ENCODE measurements at places on chromosomes 1 and 21.
A peak's percentile ranks its signal among the peaks of the same experiment; 100 is the strongest.

DNA sequence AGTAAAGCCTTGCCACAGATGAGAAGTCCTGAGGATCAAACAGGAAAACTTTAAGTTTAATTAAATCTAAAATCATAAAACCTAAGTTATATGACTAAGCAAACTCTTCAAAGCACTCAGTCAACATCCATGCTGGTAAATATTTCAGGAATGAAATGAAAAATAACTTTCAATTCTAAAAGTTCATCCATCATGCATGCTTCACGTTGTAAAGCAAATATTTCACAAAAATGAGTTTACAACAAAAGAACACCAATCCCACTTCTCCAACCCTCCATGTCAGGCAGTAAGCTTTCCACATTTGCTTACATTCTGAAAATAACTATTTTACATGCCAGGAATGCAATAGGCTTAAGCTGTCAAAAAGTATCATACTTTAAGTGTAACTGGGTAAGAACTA, 16.8 kb downstream of the APP start:
- DNase-seq, result no peak

GRCh38 chr1:200033511-200034261, 6.2 kb downstream of the NR5A2 start:
- DNase-seq, result no peak

DNA sequence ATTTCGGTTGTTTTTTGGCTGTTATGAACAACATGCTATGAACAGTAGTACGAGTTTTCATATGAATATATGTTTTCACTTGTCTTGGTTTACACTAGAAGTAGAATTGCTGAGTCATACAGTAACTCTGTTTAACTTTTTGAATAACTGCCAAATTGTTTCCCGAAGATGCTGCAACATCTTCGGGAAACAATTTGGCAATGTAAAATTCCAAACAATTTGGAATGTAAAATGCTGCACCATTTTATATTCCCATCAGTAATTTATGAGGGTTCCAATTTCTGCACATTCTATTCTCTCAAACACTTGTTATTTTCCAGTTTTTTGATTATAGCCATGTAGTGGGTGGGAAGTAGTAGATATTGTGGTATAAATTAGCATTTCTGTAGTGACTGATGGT, 11.6 kb downstream of the PCBP3 start:
- no peak for DNase-seq

GRCh38 chr1:7315946-7316345, 455.1 kb upstream of the VAMP3 start:
- DNase-seq, result no peak

DNA sequence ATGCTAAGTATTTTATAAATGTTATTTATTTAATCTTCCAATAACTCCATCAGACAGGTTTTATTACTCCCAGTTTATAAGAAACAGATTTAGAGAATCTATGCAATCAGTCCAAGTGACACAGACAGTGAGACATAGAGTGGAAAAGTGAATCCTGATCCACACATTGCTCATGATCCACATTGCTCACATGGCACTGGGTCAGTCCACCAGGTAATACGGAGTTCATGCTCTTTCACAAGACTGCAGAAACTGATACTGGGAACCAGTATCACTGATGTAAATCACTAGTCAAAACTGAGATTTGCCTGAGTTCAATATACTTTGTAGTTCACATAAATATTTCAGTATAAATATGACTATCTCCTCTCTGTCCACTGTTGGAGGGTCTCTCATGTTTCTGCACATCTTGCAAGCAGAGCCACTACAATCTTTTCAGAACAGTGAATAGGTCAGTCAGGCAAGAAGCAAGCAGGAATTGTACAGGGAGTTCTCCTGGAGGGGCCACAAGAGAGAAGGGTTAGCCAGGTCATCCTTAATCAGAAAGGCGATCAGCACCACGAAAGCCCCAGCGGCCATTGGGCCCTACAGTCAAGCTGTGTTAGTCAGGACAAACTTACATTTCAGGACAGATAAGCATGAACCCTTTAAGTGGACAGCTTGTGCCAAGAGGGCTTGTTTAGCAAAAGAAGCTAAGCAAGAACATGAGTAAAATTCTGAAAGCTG, 275.4 kb upstream of the NR5A2 start:
- no peak for DNase-seq

- DNase-seq, result no peak
These were observed 663 bp upstream of the GBP6 start for GRCh38 chr1:89363196-89363595.

DNA sequence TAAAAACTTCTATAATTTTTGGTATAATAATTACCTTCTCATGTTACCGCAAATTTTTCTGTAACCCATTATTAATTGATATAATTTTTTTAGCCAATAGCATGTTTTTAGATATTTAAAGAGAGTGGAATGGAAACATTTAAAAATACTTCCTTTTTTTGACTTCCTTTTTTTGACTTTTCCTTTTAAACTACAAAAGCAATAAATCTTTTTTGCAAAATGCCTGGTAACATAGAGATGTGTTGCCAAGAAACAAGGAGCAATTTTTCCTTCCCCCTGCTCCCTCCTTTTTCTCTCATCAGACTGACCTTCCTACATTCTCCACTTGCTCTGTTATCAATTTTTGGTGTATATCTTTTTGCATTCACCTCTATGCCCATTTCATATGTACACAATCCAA, 666.2 kb downstream of the ADGRL2 start:
- DNase-seq, result no peak

DNA sequence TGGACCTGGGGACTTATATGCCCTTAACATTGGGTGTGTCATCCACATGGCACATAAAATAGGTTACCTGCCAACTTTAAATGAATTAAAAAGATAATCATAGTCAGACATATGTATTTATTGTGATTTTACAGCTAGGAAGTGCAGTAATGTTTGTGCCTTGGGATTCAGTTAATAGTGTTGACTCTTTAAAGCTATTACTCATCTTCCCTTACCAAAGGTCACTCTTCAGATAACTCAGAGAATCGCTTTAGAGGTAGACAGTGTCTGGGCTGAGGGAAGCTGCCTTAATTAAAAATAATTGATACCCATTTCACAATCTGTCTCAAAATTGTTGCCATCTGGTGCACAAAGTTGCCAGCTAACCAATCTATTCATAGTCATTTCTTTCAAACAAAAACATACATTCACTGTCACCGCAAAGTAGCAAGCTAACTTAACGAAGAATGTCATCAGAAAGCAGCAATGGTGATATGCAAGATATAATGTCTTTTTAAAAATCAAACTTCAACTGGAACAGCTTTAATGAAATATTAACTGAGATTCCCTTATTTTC, 3.0 kb upstream of the KRTAP15-1 start:
- no peak for DNase-seq

GRCh38 chr1:177302357-177303044, 131.7 kb downstream of the BRINP2 start:
- DNase-seq, result no peak

- no peak for DNase-seq
These were observed 37.7 kb upstream of the GPR37L1 start for GRCh38 chr1:202084791-202085681.

- DNase-seq, result peak; percentile 73
These were observed 29.4 kb upstream of the CD2 start for GRCh38 chr1:116724765-116725375.

DNA sequence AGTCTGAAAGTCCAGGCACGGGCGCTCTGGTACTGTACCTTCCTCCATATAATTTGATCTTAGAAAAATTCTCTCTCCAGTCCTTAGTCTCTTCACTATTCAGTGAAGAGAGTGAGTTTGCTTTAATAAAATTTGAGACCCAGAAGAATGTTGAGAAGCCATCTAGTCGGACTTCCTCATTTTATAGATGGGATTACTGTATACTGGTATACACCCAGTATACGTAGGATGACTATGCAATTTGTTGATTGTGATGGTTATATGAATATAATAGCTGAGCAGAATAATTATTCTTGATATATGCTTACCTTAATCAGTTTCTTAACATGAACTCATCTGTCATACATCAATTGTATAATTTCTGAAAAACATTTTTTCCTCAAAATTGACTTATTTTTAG, 328.0 kb upstream of the B3GALT2 start:
- no peak for DNase-seq

GRCh38 chr1:66137235-66137634, 344.5 kb downstream of the PDE4B start:
- no peak for DNase-seq

DNA sequence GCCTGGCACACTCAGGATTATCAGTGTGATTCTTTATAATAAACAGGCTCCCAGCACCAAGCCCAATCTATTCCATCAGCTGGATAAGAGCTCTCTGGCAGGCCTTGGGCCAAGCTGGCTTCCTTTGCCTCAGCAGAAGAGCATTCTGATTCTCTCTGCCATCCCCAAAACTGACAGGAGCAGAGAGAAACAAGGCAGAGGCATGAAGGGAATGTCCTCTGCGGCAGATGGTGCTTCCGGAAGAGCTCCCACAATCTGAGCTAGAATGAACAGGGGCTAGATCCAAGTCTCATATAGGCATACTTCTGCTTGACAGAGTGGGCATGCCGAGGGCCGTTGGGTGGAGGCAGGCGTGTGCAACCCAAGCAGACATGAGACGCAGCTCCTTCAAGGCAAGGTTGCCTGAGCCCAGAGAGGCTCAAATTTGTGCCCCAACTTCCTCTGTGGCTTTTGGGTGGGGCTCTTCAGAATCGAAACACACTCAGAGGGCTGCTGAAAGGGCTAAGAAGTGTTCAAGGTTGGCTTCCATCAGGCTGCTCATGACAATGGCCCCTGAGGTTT, 4.0 kb downstream of the CAPN2 start:
- DNase-seq, result peak; percentile 20

- DNase-seq, result no peak
These were observed 537.4 kb upstream of the ZRANB2 start for GRCh38 chr1:71618191-71618590.

DNA sequence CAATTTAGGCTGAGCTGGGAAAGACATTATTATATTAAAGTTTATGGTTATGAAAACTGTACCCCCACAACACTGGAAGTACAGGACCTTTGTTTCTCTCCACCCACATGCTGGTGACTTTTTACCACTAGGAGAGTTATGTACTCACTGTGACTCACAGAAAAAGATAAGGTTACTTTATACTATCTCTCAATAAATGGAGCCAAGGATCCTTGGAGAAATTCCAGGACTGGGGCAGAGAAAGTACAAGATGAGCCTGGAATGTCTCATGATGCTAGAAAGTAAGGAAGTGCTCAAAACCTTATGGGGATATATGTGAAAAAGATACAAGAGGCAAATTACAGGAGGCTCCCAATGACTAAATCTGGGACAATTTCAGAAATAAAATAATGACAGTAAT, 63.9 kb upstream of the C1orf105 start:
- DNase-seq, result no peak

GRCh38 chr1:162712317-162713029, 78.0 kb upstream of the HSD17B7 start:
- no peak for DNase-seq

DNA sequence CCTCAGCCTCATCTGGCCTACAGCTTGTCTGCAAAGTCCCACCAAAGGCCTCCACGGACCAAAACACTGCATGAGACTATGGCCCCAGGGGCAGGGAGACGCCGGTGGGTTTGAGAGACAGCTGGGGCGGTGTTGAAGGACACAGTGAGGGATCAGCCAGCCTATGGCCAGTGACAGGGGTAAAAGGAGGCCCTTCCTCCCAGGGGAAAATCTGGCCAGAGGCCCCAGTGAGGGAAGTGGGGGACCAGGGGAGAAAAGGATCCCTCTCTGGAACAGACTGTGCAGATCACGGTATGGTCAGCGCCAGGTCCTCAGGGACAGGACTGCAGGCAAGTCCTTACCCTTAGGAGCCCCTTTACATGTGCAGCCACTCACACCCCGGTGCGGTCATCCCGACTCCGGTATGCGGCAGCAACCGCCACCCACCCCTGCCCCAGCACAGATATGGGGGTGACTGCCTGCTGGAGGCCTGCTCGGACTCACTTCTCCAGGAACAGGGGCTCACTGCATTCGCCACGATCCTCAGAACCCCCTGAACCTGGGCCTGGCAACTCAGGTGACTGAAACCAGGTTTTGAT, 1.3 kb downstream of the CERS2 start:
- no peak for DNase-seq

DNA sequence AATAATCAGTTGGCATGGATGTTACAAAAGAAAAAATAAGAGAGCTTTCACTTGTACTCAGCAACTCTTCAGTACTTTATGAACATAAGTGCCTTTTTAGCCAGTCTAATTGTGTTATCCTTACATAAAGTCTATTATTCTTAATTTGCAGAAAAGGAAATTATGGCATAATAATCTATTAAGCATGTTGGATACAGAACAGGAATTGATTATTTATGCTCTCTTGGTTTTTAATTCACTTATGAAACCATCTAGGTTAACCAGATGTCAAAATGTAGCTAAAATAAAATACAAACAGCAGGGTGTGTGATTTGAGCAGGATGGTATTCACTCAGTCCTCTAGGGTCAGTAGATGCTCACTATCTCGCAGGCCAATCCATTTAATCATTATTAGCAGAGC, 79.7 kb downstream of the PLPPR5 start:
- no peak for DNase-seq

DNA sequence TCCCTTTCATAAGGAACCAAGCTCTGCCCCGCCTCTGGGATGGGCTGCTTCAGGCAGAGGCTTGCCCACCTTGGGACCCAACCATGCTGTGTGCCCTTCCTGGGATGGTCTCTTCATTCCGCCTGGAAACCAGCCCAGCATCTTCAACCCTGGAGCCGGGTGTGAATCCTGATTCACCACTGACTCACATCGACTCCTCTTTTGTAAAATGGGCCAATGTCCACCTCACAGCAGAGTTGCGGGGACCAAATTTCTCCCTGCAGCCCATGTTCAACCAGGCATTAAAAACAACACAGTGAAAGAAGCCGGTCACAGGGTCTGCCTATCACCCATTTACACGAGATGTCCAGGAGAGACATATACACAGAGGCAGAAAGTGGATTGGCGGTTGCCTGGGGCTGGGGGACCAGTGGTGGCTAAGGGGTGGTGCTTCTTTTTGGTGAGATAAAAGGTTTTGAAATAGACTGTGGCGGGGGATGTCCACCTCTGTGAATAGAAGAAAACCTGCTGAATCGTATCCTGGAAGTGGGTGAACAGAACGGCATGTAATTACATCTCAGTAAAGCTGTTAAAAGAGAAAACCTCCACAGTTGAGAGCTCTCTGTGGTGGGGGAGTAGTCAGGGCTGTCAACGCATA, 6.9 kb upstream of the GPR153 start:
- no peak for DNase-seq

- no peak for DNase-seq
These were observed 135.6 kb downstream of the ST6GALNAC3 start for GRCh38 chr1:76210160-76210559.

DNA sequence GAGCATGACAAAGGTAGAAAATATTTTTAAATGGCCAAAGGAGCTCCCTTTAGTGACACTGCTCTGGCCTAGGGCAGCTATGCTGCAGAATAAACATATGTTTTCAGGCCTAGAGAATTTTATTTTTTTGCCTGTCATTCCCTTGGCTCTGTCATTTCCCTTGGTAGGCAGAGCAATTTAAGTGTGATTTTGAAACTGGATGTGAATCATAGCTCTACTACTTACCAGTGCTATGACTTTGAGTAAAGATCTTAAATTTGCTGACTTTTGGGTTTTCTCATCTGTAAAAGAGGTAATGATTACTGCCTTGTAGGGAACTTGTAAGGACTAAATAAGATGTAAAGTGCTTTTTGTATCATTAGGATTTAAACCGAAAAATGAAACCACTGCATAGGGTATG, 189.0 kb upstream of the ZRANB2 start:
- no peak for DNase-seq

- DNase-seq, result no peak
These were observed 99.0 kb downstream of the IER5 start for GRCh38 chr1:181187337-181188126.

- no peak for DNase-seq
These were observed 87.4 kb upstream of the CLDN14 start for GRCh38 chr21:36567216-36567885.
